ENCODE measurements at places on chromosomes 4 and X.

DNA sequence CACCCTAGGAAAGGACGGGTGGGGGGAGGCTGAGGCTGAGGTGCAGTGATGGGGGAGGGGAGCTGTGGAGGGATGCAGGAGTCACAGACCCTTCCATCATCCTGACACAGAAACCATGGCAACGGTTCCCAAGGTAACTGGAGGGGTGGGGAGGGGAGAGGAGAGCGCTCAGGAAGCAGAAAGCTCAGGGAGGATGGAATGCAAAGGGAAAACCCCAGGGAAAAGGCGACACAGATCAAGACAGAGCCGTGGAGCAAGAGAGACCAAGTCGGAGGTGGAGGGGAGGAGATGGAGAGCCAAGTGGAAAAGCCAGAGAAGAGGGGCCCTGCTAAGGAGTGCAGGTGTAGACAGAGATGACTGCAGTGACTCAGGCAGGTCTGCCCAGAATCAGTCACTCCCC, 14.5 kb downstream of the L1CAM start:
- no peak for DNase-seq

DNA sequence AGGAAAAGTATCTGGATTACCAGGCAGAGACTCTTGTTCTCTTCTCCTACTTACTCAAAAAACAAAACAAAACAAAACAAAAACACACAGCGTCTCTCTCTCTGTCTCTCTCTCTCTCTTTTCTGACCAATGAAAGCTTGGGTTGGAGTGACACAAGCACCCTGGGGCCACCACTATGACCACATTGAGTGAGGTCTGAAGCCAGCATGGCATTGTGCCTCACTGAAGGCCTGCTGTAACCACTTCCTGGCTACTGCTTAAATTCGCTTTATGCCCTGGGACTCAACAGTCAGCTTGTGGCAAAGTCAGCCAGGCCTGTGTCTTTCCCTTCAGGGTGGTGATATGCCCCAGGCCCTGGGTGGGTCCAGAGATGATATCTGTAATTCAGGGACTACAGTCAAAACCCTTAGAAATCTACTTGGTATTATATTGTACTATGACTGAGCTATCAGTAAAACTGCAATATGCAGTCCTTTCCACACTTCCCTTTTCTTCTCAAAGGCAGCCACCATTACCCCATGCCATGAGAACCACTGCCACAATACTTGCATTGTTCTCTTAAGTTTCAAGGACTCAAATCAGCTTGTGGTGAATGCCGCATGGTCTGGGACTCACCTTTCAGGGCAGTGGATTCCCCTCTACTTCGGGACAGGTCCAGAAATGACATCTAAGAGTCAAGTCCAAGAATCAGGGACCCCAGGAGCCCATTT, 606.8 kb upstream of the KLHL4 start:
- DNase-seq: no peak

- DNase-seq: no peak
These were observed 254.7 kb downstream of the PALLD start for GRCh38 chr4:168751263-168752225.

DNA sequence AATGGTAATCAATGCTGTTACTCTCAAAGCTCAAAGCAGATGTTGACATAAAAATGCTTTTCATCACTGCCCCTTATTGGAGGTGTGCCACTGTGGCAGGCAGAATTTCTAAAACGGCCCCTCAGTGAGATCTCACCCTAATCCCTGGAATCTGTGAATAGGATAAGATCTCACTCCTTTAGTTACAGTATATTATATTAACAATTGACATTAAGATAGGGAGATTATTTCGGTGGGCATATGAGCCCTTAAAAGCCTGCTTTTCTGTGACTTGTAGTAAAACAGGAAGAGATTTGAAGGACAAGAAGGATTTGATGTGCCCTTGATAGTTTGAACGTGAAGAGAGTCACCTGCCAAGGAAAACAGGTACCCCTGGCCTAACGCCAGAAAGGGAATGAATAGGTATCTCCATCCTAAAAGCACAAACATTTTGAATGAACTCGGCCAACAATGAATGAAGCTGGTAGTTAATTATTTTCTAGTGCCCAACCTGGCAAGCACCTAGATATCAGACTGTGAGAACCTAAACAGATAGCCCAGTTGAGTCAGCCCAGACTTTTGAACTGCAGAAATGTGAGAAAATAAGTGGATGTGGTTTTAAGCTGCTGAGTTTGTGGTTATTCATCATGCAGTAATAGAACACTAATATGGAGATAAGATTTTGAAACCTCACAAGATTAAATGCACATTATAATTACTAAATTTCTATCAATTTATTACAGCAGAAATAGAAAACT, 881.6 kb downstream of the PCDH18 start:
- DNase-seq: no peak

DNA sequence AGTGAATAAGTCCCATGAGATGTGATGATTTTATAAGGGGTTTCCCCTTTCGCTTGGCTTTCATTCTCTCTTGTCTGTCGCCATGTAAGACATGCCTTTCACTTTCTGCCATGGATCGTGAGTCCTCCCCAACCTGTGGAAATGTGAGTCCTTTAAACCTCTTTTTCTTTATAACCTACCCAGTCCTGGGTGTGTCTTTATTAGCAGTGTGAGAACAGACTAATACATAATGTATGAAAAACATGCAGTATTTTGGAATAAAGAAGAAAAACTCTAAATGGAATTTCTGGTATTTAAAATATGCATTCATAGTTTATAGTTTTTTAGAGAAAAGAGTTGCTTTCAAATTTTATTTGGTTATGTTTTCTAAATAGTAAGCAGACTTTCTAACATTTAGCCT, 360.7 kb downstream of the PCDH7 start:
- DNase-seq: no peak

DNA sequence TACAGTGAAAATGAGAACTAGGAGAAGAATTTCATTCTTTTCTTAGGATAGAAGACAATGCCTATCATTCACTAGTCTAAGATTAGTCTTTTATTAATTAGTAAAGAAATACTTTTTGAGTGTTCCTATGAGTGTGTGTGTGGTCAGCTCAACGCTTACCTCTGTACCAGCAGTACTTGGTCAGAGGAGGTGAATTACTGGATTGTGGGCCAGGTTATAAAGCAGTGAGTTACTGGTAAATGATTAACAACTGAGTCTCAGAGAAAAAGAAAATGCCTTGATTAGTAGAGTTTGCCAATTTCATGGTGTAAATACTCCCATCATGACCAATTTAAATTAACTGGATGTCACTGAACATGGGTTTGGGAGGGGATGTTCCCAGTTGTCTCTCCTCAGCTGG, 444.6 kb downstream of the STIM2 start:
- DNase-seq: no peak

DNA sequence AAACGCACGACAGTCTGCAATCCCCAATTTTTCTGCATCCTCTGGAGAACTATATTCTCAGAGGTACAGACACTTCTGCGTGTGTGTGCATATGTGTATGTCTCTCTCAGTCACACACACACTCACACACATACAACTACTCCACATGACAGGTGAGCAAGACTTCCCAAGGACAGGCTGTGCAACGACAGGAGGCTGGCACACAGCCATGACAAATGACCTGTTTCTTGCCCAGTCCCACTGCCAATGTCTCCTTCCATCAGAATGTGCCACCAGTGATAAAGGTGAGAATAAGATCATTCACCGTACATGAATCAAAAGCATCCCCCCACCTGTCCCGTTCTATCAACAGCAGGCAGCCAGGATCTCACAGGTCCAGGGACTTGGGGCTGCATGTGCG, 52.4 kb downstream of the PPP2R2C start:
- no peak for DNase-seq

DNA sequence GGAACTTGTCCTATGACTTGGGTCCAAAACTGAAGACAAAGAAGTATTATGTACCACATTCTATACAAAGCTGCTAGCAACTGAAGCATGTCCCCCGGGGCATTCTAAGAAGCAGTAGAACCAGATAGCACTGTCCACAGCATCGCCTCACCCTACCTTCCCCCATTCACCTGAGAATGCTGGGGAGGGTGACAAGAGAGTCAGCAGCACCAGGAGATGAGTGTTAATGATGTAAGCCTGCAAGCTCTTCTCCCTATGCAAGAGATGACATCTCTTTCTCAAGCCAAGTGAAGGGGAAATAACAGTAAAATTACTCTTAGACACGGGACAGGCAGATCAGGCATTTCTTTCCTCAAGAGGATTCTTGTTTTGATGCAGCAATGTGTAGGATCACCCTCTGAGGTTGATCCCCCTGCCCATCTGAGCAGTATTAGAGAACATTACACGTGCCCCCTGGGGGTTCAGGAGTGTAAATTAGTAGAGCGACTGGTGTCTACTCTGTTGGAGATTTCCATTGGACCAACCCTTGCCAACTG, 13.9 kb upstream of the TLR1 start:
- no peak for DNase-seq

All from CD4-positive, alpha-beta T cell (primary cell).